ENCODE measurements at places on chromosomes 5 and 9.

GRCh38 chr5:16502866-16503265 lies 37.3 kb upstream of the ZNF622 start:
- no peak for DNase-seq

- no peak for DNase-seq
Observed at GRCh38 chr5:146399481-146399880, 47.7 kb upstream of the TCERG1 start.

- no peak for DNase-seq
Observed at GRCh38 chr9:137486545-137487453, 27.7 kb upstream of the NSMF start.

DNA sequence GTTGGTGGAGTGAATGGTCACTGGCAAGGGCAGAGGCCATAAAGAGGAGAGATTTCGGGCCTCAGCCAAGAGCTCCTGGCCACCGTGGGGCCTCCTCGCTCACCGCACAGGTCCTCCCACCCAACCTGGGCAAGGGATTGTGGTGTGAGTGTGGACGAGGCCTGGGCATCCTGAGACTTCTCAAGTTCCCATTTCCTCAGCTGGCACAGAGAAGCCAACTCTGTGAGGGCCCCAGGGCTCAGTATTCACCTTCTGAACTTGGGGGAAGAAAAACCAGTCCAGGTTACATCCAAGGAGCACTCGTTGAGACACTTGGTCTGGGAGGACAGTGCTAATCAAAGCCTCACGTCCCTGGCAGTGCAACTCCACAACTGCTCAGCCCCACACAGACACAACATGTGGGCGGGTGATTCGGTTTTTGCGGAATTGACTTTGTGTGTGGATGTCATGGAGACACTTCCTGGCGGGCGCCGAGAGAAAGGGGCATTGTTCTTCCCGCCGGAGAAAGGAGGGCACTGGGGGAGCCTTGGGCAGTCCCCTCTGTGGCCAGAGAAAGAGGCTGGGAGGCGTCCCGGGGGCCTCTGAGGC lies 28.5 kb upstream of the NKD2 start:
- DNase-seq, result no peak

GRCh38 chr5:59716029-59716428 lies 177.5 kb downstream of the PDE4D start:
- DNase-seq, result no peak

DNA sequence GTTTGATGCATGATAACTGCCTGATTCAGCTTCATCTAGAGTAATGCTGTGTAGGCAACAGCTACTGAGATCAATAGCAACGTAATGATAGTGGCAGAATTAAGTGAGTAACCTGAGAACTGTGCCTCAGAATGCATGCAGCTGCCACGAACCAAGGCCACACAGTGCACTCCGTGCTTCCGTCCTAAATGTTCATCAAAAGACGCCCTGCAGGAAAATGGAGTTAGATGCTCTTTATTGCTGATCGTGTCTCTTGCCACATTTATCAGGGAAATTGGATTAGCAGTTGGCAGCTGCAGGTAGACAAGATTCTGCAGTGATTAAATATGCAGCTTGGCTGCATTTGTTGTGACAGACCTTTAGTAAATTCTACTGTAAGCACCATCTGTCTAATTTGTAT lies 107.7 kb upstream of the TLX3 start:
- DNase-seq, result no peak

DNA sequence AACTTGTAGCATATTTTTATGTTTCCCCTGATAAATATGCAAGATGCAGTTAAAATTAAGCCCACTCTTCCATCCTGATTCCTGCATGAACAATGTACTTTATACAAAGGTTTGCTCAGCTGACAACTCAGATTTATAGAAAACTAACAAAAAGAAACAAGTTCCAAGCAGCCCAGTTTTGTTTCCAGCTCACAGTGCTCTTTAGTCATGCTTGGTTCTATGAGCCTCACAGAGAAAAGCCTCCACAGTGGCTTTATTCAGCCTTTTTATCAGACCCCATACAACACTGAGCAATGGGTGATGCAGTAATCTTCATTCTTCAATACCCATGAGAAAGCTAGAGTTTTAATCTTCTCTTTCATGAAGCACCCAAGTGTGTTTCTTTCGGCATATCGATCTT lies 329.6 kb downstream of the SLCO4C1 start:
- no peak for DNase-seq

DNA sequence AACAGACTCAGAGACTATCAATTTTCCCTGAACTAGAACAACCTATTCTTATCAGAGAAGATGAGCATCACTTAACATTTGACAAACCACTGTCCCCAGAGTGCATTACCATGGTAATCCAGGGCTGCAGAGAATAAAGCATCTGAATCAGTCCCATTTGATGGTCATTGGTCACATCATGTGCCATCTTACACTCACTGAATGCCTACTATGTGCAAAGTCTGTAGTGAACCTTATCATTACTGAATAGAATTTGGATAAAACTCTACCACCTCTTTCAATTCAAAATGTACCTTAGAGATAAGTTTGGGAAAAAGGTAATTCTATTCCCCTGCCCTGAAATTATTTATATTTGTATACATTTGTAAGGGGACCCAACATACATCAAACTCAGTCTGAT lies 156.4 kb upstream of the TRPC7 start:
- no peak for DNase-seq

- DNase-seq, result no peak
Observed at GRCh38 chr5:161481922-161482321, 64.6 kb downstream of the GABRB2 start.

DNA sequence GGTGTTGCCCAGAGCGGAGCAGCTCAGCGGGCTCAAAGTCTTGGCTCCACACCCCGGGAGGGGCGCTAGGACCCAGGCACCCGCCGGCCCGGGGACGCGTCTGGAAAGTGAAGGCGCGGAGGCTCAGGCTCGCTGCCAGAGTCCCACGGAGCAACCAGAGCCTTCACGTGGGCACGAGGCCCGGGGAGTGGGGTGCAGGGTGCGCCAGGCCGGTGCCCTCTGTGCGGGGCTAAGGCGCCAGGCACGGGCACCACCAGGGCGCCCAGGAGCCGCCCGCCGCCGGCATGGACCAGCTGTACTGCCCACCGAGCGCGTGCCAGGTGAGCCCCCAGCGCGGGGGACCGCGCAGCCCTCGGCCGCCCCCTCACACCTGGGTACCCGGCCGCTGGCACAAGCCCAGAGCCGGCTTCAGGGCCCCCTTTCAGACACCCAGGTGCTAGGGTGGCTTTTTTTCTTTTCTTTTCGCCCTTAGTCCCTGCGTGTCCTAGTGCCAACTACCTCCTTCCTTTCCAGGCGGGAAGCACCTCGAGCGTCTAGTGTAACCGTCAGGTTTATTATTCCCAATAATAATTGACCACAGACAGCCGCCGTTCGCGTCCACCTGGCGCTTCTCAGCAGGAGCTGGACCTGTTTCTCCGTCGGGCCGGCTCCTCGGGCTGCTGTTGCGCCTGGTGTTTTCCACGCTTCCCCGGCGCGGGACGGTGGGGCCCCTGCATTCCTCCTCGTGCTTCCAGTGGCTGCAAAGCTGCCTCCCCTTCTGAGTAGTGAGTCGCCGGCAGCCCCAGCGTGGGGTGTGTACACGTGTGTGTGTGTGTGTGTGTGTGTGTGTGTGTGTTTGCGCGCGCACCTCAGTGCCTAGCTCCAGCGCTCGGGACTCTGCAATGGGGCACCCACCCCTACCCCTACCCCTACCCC lies 30.1 kb upstream of the PDE8B start:
- DNase-seq, result no peak

- DNase-seq, result no peak
Observed at GRCh38 chr9:136310273-136311030, 6.6 kb upstream of the CCDC187 start.

- DNase-seq, result no peak
Observed at GRCh38 chr9:5551368-5552150, 41.2 kb downstream of the PDCD1LG2 start.

DNA sequence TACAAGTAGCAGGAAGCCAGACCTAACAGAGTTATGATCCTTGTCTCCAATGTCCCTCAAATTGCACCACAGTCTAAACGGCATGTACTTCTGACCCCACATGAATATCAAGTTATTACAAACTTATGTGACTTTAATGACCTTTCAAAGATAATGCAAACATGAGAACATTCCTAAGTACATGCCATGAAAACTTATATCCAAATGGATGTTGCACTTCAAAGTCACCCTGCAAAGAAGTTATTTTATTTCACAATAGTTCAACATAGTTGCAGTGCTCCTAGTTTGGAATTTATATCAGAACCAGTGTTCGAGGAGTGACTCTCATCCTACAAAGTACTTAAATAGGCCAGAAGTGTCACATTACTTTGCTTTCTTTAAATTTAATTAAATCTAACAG lies 41.2 kb upstream of the ITGA1 start:
- DNase-seq, result no peak

DNA sequence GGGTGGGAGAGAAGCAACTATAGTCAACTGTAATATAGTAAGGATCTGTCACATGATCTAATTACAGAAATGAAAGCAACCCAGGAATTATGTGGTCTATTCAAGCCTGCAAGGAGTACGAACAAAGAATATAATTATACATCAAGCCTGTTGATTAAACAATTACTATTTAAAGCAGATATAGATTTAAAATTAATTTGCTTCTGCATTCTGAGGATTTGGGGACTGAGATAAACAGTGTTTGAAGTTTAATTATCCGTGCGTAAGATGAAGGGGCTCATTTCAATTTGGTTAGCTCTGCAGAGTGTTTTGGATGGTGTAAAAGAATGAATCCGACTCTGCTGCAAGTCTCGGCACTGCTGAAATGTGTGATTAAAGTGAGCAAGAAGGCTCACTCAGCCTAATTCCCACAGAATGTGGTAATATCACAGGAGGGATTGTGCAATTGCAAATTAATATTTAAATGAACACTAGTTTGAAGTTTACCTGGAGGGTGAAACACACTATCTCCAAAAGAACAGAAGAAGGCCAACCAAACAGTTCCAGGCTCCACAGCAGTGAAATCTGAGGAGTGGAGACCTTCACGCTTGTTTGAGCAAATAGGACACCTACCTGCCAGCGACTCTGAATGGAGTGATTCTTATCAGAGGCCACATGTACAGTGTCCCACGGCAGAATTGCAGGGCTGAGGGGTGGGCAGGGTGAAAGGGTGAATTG lies 420.6 kb upstream of the SLC30A5 start:
- DNase-seq, result no peak

- DNase-seq, result no peak
Observed at GRCh38 chr5:101364469-101364868, 461.4 kb upstream of the ST8SIA4 start.

DNA sequence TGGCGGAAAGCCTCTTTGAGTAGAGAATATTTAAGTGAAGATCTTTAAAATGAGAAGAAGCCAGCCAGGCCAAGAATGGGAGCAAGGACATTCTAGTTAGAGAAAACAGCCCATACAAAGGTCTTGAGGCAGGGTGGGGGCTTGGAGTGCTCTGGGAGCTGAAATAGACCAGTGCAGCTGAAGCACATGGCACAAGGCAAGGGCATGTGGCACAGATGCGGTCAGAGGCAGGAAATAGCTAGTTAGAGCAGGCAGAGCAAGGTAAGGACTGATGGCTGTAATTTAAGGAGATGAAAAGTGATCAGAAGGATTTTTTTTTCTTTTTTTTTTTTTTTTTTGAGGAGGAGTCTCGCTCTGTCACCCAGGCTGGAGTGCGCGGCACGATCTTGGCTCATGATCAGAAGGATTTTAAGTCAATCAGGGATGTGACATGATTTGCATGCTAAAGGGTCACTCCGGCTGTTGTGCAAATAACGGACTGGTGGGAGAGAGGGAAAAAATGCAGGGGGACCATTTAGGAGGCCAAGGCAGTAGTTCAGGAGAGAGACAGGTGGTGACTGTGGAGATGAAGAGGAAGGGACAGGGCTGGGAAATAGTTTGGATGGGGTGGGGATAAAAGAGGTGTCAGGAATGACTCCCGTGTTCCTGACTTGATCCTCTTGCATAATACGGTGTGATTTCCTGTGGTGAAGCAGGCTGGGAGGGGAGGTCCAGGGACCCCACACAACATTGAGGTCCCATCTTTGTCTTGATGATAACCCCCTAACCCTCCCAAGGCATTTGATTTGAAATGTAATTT lies 207.6 kb downstream of the HSPA4 start:
- DNase-seq, result no peak

DNA sequence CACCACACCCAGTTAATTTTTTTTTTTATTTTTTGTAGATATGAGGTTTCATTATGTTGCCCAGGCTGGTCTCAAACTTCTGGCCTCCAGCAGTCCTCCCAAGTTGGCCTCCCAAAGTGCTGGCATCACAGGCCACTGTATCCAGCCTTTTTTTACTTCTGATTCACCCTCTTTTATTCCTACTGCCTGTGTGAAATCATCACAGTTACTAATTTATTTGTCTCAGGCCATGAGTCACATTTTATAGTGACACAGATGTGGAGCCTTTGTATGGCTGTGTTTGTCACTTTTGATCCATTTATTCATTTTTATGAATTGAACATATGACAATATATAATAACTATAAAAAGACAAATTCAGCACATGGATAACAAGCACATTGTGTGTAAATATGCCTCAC lies 67.1 kb upstream of the SNX2 start:
- DNase-seq, result no peak

DNA sequence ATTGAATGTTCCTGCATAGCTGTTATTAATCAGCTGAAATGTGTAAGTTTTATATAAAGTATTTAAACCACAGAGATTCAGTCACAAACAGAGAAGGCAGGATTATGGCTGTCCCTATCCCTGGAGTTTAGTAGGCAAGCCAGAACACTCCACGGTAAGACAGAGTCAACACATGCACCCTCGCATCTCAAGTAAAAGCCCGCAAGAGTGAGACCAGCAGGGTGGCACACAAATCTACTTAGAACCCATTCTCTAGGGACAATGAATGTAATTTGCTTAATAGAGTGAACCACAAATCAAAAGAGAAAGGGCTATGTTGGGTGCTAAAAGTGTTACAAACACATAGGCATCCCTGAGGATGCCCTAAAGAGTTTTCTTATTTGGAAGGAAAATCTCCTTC lies 35.1 kb downstream of the LPAR1 start:
- no peak for DNase-seq

DNA sequence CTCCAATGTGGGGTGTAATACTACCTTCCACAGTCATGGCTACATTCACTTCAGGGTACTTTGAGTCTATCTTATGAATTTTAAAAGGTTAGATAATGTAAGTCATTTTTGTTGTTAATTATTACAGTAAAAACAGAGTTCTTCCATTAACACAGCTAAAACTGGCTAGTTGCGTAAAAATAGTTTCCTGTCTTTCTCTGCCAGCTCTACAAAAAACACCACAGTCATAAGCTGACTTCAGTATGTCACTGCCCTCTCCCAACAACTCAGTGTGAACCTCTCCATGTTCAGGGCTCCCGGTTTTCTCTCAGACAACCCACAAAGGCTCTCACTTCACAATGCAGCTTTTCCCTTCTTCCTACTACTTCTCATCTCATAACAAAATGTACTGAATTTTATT lies 84.8 kb upstream of the ITGA1 start:
- no peak for DNase-seq

DNA sequence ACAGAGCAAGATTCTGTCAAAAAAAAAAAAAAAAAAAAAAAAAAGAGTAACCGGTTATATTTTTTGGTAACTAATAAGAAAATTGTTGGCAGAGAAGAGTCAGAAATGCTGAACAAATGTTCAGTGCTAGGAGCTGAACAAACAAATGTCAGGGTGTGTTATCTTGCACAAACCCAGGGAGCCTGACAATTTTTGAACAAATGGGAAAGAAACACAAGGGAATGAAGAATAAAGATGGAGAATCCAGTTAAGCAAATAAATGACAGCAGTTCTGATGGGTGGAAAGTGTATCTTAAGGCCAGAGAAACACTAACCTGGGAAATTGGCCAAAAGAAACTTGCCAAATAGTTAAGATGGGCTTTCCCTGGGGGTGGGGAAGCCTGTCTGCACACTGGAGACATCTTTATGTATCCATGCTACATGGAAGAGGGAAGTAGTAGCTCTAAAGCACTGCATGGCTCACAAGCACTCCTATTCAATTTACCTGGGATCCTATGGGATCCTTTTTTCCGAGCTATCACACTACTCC lies 23.7 kb downstream of the KLHL3 start:
- DNase-seq, result no peak

Measured in anterior cingulate cortex (tissue), 58 donors.